GM12864 (cell line): ENCODE measurements at places on chromosomes 1 and 21.

DNA sequence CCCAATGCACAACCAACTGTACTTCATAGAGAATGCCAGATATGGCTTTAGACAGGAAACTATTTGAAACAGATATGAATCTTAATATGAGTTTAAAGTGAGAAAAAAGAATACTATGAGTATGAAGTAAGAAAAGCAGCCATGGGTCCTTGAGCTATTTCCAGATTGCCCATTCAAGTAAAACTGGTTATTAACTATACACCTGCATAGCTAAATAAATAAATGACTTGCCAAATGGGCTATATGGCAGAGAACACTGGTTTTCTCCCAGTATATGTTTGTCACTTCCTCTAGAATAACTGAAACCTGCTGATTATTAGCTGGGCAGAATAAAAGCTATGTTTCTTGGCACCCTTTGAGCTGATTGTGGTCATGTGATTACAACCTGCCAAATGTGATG, 17.0 kb upstream of the CD1C start:
- DNase-seq: no peak

DNA sequence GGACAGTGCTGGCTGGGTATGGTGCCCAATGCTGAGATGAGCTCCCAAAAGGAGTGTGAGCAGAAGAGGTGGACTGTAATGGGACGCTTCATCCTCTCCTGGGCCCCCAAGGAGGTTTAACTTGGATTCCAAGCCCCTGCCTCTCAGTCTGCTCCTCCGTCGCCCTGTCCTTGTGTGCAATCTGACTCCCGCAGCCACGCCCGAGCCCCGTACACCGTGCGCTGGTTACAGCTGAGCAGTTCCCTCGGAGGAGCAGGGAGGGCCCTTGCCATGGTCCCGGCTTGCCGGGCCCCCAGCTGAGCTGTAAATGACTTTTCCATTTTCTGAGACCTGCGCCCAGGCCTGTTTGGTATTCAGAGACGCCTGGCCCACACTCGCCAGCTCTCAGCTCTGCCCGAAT, 53.7 kb downstream of the PAX7 start:
- no peak for DNase-seq

DNA sequence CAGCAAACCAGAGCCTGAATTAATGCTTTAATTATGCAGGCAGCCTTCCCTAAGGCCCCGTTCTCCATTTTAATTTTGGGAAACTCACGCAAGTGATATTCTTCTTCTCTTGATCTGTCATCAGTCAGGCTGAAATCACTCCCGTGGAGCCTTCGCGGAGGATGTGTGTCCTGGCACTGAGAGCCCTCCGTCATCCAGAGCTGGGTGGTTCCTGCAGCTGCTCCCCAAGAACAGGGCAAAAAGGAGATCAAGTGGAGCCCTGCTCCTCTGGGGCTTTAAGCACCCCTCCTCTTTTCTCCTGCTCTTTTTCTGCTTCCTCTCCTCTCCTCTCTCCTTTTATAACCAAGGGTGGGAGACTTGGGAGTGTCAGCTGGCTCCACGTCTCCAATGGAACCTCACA, 133.2 kb upstream of the CACNA1E start:
- no peak for DNase-seq

DNA sequence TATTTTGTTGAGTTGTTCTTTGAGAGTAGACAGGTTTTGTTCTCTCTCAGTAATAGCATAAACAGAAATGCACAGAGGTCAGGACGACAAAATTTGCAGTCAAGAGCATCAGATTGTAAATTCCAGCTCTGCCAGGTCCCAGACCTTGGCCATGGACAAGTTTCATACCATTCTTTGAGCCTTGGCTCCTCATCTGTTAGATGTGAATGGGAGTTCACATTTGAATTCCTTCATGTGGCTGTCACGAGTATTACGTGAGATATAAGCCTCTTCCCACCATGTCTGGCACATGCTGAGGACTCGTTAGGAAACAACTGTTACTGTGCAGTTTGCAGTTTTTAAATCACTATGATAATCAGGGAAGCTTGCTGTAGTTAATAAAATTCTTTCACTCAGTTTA, 93.2 kb upstream of the KCTD3 start:
- DNase-seq: no peak

DNA sequence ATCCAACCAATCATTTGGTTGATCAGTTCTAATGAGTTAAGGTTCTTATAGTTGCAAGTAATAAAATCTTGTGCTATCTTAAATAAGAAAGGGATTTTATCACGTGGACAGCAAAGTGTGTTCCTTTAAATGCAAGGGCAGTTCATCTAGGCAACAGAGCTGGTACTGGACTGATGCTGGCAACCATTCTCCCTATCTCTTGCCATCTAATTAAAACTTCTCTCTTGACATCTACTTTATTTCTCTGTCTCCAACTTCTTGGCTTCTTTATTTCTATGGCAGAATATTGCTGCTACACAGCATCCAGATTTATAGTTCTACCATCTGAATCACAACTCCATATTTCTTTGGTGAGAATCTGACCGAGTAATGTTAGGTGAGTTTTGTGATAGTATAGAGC, 115.2 kb upstream of the CACYBP start:
- no peak for DNase-seq

GRCh38 chr1:229478852-229479251, 29.3 kb downstream of the NUP133 start:
- peak; percentile 26 for DNase-seq

- DNase-seq: no peak
Measured at GRCh38 chr1:5645135-5645399, 347.2 kb downstream of the NPHP4 start.

DNA sequence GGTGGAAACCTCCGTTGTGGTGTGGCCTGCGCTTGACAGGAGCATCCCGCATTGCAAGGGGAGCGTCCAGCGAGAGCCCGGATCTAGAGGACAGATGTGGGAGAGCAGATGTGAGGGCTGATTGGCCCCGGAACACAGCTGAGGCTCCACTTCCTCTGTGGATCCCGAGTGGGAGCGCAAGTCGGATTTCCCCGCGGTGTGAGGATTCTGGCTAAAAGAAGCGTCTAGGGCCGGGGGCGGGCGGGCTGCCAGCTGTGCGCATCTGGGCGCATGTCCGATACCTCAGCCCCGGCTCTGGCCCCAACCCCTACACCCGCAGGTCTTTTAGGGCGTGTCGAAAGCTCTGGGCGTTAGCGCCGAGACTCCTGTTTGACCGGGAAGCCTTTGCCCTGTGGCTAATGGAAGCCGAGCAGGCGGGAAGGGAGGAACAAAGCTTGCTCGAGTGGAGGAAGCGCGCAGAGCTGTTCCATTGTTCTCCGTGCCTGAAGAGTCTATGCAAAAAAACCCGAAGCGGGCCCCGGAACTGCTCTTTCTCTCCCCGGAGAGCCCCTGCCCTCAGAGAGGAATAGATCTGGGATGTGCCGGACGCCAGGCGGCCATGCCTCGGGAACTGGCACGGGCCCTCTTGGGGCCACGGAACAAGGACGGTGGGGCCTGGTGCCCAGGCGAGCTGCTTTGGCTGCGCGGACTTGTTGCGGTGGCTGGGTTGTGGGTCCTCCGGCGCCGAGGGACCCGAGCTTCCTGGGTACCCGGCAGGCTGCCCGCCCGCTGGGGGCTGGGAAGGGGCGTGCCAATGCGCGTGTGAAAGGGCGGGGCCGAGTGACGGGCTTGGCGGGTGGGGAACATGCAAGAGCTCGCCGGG, 111.1 kb downstream of the NAV1 start:
- no peak for DNase-seq

DNA sequence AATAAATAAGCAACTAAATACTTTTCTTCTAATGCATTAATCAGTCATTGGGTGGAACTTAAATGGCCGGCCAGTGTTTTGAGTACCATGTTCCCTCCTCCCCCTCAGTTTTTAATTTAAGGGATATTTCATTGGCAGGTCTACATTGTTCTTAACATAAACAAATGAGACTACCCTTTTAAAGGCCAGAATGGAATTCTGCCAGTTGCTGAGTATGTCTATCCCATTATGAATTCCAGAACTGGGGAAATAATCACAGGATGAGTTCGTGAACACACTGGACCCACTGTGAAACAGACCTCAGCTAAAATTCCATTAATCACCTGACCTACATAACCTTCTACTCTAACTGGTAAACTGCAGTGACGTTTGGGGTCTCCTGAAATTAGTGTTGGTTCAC, 305.5 kb upstream of the PKN2 start:
- no peak for DNase-seq

DNA sequence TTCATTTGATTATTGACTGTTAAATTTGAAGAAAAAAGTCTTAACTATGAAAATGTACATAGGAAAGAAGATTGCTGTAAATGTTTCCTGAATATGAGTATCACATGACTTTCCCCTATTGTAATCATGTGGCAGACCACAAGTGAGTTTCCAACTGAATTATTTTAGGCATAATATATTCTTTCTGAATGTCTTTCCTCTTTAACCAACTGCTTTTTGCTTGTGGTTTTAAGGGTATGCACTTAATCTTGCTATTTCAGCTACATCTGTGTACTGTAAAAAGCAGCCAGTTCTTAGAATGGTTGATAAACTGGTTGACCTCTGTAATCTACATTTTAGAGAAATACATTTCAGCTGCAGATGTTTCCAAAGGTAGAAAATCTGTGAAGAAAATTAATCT, 400.7 kb downstream of the NEGR1 start:
- DNase-seq: no peak

DNA sequence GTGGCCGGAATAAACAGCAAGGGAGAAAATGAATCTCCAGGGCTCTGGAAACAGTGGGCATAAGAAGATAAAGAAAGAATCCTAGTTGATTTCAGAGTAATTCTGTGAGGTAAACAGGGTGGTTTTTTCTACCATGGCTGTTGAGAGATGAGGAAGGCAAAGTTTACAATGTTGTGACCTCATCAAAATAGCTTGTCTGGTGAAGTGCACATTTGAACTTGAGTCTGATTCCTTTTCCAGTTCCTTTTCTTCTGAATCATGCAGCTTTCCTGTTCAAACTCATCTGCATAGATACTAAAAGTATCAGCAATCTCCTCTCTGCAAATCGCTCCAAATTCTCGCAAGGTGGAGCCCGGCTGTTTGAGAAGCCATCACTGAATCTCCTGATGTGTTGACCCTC, 161.7 kb downstream of the PLPP3 start:
- DNase-seq: no peak

- peak; percentile 76 for DNase-seq
Measured at GRCh38 chr1:209751627-209752231, 4.1 kb upstream of the TRAF3IP3 start.

DNA sequence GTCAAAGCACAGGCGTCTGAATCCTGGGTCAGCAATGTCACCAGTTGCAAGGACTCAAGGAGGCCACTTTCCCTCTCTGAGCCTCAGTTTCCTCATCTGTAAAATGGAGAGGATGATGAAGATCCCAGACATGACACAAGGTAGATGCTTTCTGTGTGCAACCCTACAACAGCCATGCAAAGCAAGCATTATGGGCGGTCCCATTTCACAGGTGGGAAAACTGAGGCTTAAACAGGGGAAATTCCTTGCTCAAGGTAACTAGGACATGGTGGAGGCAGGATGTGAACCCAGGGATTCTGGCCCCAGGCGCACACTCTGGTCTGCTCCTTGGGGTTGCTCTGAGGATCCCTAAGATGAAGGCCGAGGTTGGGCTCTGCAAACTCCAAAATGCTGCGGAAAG, 311.0 kb downstream of the PTPRU start:
- DNase-seq: no peak

DNA sequence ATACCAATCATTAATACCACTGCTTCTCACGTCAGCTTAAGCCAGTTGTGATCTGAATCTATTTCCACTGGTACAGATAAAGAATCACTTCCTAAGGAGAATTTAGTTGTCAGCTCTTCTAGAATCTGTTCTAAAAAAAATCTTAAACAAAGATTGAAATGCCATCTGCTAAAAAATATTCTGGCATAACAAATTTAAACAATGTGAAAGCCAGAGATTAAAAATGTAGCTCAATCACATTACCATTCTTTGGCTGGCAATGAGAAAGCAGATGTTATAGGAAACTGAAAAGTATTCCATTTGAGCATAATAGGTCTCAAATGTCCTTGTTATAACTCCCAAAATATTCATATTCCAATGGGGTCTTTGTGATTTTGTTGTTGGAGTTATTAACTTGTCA, 21.7 kb upstream of the LRRC8B start:
- no peak for DNase-seq

DNA sequence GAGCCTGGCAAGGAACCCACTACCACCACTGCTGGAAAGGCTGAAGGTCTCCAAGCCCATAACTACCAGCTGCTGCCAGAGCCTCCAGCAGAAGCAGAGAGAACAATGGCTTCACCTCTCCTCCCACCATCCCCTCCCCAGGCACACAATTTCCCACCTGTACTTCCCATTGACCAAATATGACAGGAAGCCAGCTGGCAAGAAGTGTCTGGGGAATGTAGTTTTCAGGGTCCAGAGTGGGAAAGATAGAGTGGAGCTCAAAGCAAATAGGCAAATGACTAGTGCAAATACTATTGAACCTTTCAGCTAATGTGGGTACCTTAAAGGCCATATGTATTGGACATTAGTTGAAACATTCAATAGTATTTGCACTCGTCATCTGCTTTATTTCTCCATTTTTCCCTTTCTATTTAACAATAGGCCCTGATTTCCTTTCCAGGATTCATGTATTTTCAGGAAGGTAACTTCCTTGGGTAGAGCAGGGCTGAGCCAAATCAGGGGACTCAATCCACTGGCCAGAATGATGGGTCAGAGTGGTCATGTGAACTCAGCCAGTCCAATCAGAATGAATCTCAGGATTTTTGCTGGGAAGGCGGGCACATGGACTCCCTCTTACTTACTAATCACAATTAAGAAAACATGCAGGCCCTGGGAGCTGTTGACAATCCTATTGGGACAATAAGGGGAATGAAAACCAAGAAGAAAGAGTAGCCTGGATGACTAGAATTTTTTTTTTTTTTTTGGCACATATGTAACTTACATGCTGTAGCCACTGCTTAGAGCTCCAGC, 12.1 kb upstream of the NFYC start:
- DNase-seq: no peak

- no peak for DNase-seq
Measured at GRCh38 chr1:24513706-24514105, 11.1 kb downstream of the RCAN3 start.

DNA sequence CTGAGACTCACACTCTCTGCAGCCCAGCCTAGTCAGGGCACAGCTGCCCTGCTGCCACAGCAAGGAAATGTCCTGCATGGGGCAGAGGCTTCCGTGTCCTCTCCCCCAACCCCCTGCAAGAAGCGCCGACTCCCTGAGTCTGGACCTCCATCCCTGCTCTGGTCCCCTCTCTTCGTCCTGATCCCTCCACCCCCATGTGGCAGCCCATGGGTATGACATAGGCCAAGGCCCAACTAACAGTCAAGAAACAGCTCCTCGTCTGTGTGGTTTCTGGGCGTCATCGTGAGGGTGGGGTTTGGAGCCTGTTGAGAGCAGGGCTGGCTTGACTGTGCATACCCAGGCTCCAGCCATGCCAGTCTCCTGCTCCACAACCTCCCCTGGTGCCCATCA, 19.5 kb downstream of the FAAH start:
- no peak for DNase-seq

DNA sequence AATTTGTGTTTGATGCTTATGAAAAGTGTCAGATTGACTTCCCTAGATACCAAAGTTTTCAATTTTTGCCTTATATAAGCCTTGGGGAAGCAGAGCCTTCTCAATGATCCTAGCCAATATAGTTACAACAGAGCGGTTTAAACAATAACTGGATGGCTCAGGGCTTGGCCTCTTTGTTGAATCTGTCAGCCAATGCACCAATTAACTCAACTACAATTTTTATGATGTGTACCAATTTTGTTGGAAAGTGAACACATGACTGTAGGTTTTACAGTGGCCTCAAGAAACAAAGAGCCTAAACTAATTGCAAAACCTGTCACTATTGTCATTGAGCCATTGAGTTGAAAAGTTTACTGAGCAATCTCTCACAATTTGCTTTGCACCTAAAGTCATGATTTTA, 71.6 kb upstream of the RGS18 start:
- DNase-seq: no peak
